CD4-positive, CD25-positive, alpha-beta regulatory T cell (primary cell): ENCODE measurements at places on chromosomes 6 and 20. TPM values are rescaled to one million over a fixed set of nuclear protein-coding genes. Genes with fewer than 3 reads are reported as not detected.

DNA sequence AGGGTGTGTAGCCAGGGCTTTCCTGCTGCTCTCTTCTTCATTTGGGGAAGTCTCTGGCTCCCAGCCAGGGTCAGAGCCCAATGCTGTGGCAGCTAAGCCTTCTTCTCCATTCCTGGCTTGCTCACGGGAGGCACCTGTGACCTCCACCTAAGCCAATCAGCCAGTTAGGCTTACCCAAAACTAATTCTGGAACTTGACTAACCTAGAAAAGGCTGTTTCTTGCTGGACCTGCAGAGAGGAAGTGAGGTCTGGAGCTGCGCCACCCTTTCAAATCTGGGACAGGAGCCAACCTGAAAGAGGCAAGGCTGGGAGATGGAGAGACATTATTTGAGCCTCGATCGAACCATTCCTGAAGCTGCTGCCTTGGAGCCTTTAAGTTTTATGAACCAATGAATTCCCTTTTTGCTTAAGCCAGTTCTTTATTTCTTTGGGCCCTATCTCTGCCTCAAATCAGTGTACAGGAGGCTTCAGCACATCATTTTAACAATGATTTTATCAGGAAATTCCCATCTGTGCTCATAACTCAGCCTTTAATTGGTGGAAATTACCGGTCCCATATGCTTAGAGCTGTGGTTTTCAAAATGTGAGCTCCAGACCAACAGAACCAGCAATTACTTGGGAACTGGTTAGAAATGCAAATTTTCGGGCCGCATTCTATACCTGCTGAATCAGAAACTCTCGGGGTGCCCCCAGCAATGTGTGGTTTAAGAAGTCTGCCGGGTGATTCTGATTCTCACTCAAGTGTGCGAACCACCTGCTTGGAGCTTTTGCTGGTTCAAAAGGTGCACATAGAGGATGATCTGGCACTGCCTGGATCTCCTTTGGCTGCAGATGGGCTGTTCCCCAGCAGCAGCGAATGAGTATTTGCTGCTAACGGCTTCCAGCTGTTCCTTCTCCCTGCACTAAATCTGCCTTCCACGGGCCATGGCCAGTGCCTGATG, 97.4 kb upstream of the RNF24 start:
- no peak for DNase-seq

GRCh38 chr20:43971267-43971666, 56.6 kb downstream of the TOX2 start:
- no peak for DNase-seq

Gene ARMH2
- 0.27 TPM for polyA plus RNA-seq

DNA sequence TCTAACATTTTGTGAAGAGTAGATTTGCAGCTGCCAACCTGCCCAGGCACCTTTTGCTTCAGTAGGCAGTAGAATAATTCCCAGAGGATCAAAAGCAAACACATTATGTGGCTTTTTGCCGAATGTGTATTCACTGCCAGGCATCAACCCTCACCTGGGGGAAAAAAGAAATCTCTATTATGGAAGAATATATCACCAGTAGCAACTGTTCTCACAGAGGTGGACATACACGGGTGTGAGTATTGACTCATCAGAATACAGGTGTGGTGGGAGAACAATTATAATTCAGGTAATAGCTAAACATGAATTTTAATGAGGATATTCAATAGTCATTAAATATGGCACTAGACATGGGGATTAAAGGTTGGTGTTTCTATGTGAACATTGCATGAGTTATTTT, 910.7 kb downstream of the TFAP2A start:
- DNase-seq = no peak

GRCh38 chr6:133637436-133637835, 251.5 kb upstream of the TCF21 start:
- no peak for DNase-seq

- no peak for DNase-seq
Observed at GRCh38 chr6:153442096-153442495, 311.0 kb upstream of the RGS17 start.

Gene PARD6B
- polyA plus RNA-seq = 1.2 TPM

Gene CALHM4
- polyA plus RNA-seq = not detected

GRCh38 chr20:34037121-34037520, 43.4 kb downstream of the RALY start:
- peak; percentile 74 for DNase-seq

DNA sequence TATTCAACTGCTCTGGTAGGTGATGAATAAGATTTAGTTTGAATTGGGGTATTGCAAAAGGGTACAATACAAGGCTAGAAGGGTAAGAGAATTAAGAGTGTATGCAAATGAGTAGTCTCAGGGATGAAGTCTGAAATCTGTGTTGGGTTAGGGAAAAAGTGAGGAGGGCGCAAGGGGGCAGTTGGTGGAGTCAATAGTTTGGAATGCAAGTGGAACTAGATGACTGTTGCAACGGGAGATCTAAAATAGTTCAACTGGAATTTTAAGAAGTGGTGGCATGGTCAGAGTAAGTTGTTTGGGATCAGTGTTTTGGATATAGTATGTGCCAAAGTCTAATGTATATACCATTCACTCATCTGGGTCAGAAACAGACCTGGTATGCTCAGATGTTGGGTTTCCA, 329.6 kb downstream of the GJA1 start:
- DNase-seq = no peak

Gene CTAGE9
- not detected for polyA plus RNA-seq

GRCh38 chr6:109964949-109965348, 13.2 kb upstream of the GPR6 start:
- no peak for DNase-seq

- no peak for DNase-seq
Observed at GRCh38 chr6:121857551-121857950, 422.1 kb downstream of the GJA1 start.

GRCh38 chr20:19120011-19120410, 92.4 kb upstream of the SLC24A3 start:
- no peak for DNase-seq

Gene GJA10
- polyA plus RNA-seq = not detected

GRCh38 chr6:109073344-109074132, 21.1 kb downstream of the SESN1 start:
- DNase-seq = peak; percentile 74

DNA sequence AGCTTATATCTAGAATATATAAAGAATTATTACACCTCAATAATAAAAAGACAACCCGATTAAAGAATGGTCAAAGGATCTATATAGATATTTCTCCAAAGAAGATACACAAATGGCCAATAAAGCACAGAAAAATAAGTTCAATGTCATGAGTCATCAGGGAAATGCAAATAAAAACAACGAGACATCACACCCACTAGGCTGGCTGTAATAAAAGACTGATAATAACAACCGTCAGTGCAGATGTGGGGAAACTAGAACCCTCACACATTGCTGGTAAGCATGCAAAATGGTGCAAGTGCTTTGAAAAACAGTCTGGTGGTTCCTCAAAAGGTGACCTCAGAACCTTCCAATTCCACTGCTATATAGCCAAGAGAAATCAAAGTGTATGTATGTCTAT, 33.0 kb downstream of the TBX18 start:
- DNase-seq = no peak

DNA sequence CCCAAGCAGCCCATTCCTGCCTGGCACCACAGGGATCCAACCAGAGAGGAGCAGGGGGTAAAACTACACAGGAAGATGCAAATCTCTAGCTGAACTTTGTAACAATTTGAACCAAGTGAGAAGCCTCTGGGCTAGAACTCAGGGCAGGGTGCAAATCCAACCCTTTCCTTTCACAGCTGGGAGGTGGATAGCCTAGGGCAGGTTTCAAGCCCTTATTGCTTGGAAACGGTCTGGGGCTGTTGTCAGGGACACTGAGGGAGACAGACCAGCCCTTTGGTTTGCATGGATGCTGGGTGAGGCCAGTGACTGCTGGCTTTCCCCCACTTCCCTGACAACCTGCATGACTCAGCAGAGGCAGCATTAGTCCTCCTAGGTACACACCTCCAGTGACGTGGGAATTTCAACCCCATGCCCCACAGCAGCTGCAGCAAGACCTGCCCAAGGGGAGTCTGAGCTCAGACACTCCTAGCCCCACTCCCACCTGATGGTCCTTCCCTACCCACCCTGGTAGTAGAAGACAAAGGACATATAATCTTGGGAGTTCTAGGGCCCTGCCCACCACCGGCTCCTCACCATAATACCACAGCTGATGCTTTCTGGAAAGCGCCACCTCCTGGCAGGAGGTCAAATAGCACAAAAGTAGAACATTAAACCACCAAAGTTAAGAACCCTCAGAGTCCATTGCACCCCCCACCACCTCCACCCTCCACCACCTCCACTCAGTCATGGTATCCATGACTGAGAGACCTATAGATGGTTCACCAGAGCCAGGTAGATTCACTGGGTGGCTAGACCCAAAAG, 797.7 kb upstream of the MAN1A1 start:
- DNase-seq = no peak

GRCh38 chr20:23289724-23290395, 60.7 kb upstream of the NXT1 start:
- no peak for DNase-seq

DNA sequence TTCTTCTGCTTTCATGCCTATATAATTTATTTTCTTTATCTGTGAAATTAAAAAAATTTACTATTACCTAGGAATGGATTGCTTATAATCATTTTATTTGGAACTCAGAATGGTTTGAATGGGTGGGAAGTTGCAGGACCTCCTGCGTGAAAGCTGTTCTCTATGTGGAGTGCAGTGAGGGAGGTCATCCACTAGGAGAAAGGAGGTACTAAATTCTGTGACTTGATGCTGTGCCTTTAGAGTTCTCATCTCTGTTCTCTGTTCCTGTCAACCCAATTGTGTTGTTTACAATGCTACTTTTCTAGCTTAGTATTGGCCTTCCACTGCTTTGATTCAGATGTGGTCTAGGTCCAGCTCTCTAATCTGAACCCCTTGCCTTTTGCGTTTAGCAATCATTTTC, 65.0 kb upstream of the HIVEP1 start:
- DNase-seq = peak; percentile 6

Gene BMP6
- polyA plus RNA-seq = not detected

- DNase-seq = no peak
Observed at GRCh38 chr20:666877-667276, 8.7 kb downstream of the SCRT2 start.

Gene RGS19
- 105 TPM for polyA plus RNA-seq

DNA sequence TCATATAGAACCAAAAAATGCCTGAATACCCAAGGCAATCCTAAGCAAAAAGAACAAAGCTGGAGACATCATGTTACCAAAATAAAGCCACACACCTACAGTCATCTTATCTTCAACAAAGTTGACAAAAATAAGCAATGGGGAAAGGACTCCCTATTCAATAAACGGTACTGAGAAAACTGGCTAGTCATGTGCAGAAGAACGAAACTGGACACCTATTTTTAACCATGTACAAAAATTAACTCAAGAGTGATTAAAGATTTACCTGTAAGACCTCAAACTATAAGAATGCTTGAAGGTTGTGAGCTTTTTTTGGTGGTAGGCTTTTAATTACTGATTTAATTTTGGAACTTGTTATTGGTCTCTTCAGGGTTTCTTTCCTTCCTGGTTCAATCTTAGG, 236.0 kb upstream of the DEFB112 start:
- DNase-seq = no peak

DNA sequence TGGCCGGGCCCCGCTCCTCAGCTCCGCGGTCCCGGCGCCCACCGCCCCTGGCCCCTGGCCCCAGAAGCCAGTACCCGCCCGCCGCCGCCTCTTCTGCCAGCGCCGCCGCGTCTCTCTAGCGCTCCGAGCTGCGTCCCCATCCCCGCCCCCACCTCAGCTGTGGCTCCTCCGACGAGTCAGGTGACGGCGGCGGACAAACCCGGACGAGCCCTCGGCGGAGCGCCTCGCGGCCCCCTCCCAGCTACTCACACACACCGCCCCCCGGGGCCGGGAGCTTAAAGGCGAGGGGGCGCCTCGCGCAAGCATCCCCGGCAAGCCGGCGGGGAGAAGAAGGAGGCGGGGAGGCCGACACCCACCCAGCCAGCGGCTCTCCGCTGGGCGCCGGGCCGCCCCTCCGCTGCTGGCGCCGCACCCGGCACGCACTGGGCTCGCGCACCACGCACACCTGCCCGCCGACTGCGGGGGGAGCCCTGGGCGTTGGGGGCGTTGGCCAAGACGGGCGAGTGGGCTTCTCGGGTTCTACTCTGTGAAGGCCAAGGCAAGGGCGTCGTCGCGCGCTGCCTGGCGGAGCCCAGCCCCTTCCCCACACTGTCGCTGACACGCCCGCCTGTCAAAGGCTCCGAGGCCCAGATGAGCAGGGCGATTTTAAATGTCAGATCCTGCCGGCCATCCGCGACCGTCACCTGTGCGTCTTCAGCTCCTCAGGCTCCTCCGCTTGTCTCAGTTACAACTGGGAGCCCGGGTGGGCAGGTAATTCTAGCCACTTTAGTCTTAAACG, at the start of gene SNAP91:
TSS of gene SNAP91 (minus strand) at position 132 of the 778 bp plus-strand sequence. CDS start 1,174 bp downstream, outside the sequence.
- no peak for DNase-seq

- no peak for DNase-seq
Observed at GRCh38 chr6:33769248-33769821, 19.6 kb downstream of the LEMD2 start.

DNA sequence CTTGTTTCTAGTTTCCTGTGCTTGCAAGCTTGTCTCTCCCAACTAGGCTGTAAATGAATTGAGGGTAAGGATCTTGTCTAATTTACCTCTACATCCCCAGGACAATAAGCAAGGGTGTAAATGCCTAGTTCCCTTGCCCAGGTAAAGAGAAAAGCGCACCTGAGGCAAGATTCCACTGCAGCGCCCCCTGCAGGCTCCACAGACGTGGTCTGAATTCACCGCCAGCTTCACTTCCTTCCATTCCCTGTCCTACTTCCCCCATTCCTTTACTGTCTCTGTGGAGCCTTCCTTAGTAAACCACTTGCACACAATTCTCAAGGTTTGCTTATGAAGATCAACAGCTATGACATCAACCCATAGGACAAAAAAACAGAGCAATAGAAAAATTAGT, 42.3 kb downstream of the ANKEF1 start:
- peak; percentile 4 for DNase-seq

Gene NKAIN4
- polyA plus RNA-seq = not detected

Gene PNPLA1
- not detected for polyA plus RNA-seq

Gene SLC22A2
- polyA plus RNA-seq = not detected

- DNase-seq = peak; percentile 9
Observed at GRCh38 chr6:28489366-28490204, 26.0 kb downstream of the GPX6 start.

DNA sequence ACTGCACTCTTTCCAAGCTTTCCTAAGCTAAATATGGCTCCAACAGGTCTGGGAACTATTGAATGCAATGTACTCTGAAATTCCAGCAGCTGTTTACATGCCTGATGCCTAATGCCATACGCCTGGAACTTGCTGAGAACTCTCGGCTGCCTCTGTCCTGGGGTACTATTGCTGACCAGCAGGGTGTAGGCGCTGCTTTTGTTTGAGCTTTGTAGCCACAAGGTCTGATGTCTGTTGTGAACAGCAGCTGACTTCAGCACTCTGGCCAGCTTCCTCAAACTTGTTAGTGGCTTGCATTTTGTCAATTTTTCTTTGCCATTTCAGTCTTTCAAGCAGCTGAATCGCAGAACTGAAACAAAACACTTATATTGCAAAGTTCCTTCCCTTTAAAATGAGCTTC, 26.7 kb downstream of the SAYSD1 start:
- no peak for DNase-seq
